IPS DF 6.9 (cell line): ENCODE measurements at places on chromosomes 13 and 19.

GRCh38 chr13:77042566-77043177, 15.7 kb upstream of the FBXL3 start:
- no peak for DNase-seq

- DNase-seq = no peak
Measured at GRCh38 chr19:31352296-31352781, 3.1 kb upstream of the TSHZ3 start.

- no peak for DNase-seq
Measured at GRCh38 chr13:30159446-30159839, 147.9 kb downstream of the KATNAL1 start.

DNA sequence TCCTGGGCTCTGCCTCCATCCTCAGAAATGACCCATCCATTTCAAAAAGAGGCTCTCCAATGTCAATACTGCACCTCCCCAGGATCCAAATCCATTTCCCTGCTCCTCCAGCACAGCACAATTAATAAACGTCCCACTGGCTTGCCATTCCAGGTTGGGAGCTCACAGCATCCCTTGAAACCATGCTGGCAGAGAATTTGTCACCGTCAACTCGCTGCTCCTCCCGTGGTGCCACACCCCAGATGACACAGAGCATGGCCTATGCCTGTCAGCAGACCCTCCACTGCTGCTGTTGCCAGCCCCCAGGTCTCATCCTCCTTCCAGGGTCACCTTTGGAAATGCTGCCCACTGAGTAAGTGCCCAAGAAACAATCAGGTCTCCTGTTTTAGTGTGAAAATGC, 53.0 kb upstream of the UQCRFS1 start:
- no peak for DNase-seq

GRCh38 chr19:6216236-6216995, 63.4 kb downstream of the MLLT1 start:
- DNase-seq = no peak

GRCh38 chr19:18520848-18521691, 800 bp downstream of the ELL start:
- DNase-seq = no peak

GRCh38 chr13:95552208-95552538, 347 bp upstream of the CLDN10 start:
- DNase-seq = no peak

GRCh38 chr13:113404723-113405471, 41.0 kb upstream of the GRTP1 start:
- no peak for DNase-seq

DNA sequence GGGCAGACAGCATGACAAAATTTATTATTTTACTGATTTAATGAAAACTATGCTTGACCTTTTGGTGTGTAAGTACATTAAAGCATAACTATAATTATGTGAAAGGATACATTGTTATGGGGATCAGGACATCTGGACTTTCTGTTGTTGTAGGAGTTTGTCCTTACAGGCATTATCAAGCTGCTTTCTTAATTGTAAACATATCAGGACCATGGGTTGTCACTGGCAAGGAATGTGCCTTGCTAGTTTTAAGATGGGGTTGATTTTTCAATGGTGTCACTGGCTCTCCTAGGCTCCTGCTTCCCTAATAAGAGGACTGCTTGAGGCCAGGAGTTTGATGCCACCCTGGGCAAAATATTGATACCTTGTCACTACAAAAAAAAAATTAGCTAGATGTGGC, 32.6 kb downstream of the KBTBD6 start:
- no peak for DNase-seq

- DNase-seq = no peak
Measured at GRCh38 chr19:43934055-43934984, 762 bp downstream of the ZNF45 start.

DNA sequence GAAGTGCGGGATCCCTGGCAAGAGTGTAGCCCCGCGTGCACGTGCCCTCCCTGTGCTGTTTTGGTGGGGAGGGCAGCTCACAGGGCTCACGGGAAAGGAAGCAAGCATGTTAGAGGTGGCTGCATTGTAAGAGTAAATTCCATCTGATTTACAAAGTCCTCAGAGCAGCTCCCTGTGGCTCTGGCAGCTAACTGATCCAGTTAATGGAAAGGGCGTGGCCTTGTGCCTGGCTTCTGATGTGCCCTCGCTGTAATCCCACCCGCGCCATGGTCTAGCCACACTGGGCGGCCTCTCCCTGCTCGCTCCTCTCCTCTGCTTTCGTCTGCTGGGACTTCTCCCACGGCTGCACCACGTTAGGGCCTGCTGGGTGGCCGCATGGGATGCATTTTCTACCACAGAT, 258.5 kb downstream of the FGF9 start:
- DNase-seq = no peak

DNA sequence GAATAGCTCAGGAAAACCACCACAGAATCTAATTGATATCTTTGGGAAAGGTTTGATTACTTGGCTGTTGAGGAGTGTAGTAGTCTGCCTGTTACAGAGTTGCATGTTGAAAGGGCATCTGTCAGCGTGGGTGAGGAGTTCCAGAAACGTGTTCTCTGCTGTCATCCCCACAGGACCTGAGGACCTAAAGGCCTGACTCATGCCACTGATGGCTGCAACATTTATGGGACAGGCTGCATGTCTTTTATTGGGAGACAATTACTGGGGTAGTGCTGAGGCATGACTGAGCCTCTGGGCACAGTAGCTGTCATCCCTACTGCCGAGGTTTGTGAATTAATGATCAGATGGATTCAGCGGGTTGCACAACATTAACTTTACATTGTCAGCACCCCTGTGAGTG, 525.9 kb downstream of the GPC6 start:
- DNase-seq = no peak

GRCh38 chr19:2477732-2478191, 1.8 kb downstream of the GADD45B start:
- DNase-seq = no peak

DNA sequence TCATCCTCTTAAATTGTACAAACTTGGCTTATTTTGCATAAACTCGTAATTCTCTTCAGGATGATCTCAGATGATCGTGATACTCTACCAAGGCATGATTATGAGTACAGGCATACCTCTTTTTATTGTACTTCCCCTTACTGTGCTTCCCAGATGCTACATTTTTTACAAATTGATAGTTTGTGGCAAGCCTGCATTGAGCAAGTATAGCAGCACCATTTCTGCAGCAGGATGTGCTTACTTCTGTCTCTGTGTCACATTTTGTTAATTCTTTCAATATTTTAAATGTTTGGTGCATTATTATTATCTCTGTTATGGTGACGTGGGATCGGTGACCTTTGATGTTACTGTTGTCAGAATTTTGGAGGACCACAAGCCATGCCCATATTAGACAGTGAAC, 752.3 kb downstream of the PCDH9 start:
- DNase-seq = no peak

- DNase-seq = no peak
Measured at GRCh38 chr19:16290692-16291091, 33.9 kb upstream of the KLF2 start.

DNA sequence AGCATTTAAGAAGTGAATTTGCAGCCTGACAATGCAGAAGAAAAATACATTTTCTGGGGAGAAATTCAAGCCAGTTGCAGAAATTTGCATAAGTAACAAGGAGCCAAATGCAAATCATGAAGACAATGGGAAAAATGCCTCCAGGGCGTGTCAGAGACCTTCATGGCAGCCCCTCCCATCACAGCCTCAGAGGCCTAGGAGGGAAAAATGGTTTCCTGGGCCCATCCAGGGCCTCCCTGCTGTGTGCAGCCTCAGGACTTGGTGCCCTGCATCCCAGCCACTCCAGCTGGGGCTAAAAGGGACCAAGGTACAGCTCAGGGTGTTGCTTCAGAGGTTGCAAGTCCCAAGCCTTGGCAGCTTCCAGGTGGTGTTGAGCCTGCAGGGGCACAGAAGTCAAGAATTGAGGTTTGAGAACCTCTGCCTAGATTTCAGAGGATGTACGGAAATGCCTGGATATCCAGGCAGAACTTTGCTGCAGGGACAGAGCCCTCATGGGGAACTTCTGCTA, 16.7 kb upstream of the ITM2B start:
- DNase-seq = no peak
